ENCODE measurements at places on chromosomes 1 and 21.

DNA sequence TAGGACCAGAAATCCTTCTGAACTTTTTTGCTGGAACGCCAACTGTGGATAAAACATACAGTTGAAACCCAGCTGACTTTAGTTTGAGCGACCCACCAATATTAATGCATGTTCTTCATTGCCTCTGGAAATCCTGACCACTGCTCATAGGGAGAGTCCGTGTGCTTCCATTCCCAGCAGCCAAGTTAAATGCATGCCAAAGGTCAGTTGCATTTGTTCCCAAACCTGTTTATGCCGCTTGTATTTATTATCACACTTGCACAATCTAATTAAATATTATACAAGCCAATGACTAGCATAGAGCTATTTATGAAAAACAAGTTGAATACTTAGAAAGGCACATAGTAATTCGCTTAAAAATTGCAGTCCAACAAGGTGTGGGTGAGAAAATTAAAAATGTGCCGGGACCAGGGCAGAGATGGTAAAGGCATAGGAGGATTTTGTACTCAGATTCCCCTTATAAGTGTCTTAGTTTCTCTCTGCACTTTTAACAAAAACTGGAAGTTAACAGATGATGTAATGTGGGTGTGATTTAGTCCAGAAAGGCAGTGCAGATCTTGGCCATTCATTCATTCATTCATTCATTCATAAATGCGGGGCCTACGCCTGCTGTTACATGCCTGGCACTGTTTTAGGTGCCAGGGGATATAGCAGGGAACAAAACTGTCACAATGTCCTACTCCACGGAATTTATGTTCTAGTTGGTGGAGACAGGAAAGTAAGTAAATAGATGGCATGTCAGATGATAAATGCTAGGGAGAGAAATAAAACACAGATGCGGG lies 99.7 kb downstream of the PRDM2 start:
- DNase-seq: no peak

DNA sequence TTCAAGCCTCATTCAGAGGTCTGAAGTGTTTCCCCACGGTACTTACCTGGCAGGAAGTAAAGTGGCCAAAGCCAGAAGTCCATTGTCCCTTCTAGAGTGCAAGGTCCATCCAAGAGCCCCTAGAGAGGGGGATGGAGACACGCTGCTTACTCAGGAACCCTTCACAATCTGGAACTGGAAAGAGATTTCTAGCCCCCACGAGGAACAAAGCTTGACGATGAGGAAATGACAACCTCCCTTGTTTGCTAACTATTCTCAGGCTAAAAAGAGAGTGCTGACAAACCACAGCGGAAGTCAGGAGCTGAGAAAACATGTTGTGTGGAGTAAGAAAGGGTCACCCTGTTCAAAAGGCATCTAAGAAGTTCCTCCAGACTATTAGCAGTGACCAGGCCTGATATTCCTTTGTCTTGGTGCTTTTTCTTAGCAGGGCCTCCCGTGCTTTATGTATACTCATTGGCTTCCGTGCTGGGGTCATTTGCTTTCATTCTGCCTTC lies at the start of gene FCMR:
Gene FCMR (minus strand): TSS at position 170 of the 494 bp plus-strand sequence. CDS start 87 bp downstream, at position 83.
- peak; percentile 83 for DNase-seq

DNA sequence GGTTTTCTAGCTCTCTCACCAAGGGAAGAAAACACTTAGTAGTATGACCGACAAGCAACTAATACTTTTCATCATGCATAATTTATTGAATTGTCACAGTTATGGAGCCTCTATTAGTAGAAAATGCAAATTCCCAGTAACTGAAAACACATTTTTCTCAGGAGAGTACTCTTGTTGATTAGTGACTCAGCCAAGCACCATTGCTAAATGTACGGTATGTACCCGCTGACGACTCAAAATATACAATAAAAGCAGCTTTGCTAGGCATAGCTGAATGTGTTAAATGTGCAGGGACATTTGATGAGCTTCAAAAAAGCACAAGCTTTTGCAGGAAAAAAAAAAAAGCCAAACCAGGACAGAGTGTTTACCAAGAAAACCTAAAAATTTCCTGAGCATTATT lies 63.9 kb downstream of the WDR64 start:
- DNase-seq: no peak

GRCh38 chr1:89339039-89339438 lies 24.8 kb upstream of the GBP6 start:
- no peak for DNase-seq

GRCh38 chr1:28249866-28250295 lies 9.4 kb upstream of the SESN2 start:
- DNase-seq: no peak

GRCh38 chr1:156359973-156360372 lies 9.0 kb upstream of the RHBG start:
- DNase-seq: no peak

- DNase-seq: peak; percentile 51
Measured at GRCh38 chr1:4652631-4653327, 1.6 kb upstream of the AJAP1 start.

DNA sequence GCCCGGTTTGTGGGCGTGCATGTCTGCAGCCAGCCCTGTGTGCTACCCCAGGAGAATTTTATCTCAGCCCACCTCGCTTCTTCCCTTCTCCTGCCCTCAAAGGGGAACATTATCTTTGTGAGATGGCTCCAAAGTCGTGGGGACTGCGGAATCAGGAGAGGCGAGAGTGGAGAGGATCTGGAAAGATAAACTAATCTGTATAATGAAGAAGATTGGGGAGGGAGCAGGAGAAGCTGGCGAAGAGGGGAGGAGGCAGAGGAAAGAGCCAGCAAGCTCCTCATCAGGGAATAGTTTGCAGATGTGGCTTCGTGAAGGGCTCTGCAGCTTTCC lies 310.3 kb downstream of the MATN1 start:
- DNase-seq: no peak
